Colonic mucosa (tissue), 4 donors: ENCODE measurements at places on chromosomes 13 and 19. TPM values are rescaled to one million over a fixed set of nuclear protein-coding genes. Genes with fewer than 3 reads are reported as not detected.

DNA sequence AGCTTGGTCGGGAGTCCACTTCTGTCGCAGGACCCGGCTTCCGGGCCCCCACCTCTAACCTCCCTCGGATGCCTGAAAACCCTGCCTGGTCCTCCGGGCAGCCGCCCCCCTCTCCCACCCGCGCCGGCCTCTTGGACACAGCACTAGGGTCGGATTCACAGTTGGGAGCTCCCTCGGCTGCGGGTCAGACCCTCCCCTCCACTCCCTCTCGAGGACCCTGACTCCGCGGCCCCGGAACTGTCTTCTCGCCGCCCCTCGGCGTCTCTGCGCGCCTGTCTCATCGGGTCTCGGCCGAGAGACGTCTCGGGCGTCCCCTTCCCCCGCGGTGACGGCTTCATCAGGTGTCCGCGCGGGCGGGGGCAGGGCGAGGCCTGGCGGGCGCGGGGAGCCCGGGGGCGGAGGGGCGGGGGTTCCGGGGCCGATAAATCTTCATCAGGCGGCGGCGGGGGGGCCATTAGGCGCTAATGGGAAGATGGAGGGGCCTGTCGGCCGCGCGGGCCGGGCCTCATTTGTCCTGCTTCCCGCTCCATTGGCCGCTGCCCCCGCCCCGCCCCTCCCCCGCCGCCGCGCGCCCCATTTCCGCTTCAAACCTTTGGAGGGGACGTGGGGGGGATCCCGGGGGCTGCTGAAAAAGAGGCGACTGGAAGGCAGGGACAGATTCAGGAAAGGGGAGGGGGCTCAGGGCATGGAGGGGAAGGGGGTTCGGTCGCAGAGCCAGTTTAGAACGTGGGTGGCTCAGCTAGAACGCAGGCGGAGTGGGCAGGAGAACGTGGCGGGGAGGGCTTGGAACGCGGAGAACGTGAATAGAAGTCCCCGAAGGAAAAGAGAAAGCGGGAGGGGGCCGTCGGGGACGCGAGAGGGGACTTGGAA is 11.8 kb upstream of the ERFL start:
- H3K27ac ChIP-seq: no peak overlapping the region
- no peak for DNase-seq
- no peaks in the 10 kb centered on the region for H3K4me1 ChIP-seq
- H3K36me3 ChIP-seq: no peaks in the 10 kb centered on the region

CD22 gene
- total RNA-seq: 1.6 TPM

DNA sequence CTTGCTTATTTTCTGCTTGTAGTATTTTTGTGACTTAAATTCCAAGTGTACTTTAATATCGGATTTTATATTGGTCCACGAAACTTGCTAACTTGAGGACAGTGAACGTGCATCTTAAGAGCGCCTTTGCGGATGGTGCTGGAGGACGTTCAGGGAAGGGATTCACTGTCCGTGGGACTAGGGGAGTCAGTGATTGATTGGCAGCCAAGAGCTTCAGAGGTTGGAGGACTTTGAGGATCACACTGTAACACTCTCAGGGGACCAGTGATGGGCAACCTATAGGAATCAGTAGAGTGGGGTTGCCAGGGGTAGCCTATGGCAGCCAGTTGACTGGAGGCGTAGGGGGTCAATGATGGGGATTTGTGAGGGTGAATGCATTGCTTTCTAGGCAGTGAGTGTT is 516 bp downstream of the ZNF175 start:
- H3K4me1 ChIP-seq: peaks cover 9% of the 10 kb centered on the region
- H3K4me3 ChIP-seq: peak overlapping the region; percentile 63

SPC24 gene
- total RNA-seq: 47.6 TPM

DNA sequence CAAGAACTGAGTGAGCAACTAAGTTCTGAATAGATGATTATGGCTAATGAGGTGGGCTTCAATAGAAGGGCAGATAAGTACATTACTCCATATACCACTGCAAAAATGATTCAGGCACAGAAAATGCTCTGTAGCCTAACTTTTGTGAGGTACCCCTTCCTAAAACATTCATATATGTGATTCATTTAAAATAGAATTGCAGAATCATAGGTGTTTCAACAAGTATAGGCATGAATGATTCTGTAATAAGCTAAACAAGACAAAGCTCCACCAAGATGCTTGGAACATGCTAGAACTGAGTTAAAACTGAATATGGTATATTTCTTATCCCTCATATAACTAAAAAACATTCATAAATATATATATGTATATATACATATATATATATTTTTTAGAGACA is 12.1 kb downstream of the KBTBD7 start:
- H3K27me3 ChIP-seq: no peaks in the 10 kb centered on the region
- peaks cover 3% of the 10 kb centered on the region for H3K4me1 ChIP-seq
- DNase-seq: no peak
- no peak overlapping the region for H3K27ac ChIP-seq
